ENCODE measurements at places on chromosomes 2 and 18. TPM values are rescaled to one million over a fixed set of nuclear protein-coding genes. Genes with fewer than 3 reads are reported as not detected.

DNA sequence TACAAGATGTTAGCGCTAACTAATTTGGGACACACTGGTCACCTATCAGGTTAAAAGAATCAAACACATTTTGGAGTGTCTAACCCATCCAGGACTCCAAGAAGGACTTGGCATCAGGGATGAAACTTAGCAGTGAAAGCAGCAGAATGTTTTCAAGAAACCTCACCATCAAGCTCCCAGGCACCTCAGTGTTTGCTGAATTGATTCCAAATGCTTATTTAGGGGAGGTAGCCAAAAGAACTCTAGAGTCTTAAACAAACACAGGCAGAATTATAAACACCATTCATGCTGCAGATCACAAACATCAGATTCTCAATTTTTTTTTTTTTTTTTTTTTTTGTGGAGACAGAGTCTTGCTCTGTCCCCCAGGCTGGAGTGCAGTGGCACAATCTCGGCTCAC is 122.8 kb upstream of the UXS1 start:
- H3K27me3 ChIP-seq: no peaks in the 10 kb centered on the region
- no peak for DNase-seq
- H3K36me3 ChIP-seq: no peaks in the 10 kb centered on the region
- H3K4me1 ChIP-seq: no peaks in the 10 kb centered on the region

DNA sequence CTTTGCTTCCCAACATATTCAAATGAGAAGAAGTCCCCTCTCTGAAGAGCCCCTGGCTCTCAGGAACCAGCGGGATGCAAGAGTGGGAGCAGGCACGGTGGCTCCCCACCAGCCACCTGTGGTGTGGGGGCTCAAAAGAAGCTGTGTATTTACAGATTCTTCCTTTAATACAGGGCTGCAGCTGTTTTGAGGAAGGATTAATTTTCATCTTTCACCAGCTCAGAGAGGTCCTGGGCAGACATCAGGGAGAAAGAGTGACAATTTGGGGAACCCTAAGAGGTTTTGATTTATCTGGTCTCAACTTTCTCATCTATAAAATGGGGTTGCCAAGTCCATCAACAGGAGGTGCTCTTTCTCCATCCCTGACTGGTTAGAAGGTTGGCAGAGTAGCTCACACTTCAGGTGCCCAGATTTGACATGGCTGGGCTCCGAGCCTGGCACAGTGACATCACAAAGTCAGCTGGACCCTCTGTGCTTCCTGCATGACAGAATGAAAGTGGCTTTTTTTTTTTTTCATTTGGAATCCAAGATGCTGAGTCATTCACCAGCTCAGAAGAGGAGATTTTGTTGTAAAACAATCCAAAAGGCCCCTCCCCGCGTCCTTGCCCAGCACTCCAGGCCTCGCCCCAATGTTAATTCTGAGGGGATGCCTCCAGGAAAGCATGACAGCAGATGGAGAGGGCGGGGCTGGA is 15.5 kb upstream of the SIX2 start:
- 0 out of 2 replicates have a peak overlapping the region, but pooled peaks have one; percentile 15 for H3K4me3 ChIP-seq
- DNase-seq: peak; percentile 59
- no peaks in the 10 kb centered on the region for H3K36me3 ChIP-seq
- H3K27ac ChIP-seq: 0 out of 2 replicates have a peak overlapping the region, but pooled peaks have one; percentile 25

DNA sequence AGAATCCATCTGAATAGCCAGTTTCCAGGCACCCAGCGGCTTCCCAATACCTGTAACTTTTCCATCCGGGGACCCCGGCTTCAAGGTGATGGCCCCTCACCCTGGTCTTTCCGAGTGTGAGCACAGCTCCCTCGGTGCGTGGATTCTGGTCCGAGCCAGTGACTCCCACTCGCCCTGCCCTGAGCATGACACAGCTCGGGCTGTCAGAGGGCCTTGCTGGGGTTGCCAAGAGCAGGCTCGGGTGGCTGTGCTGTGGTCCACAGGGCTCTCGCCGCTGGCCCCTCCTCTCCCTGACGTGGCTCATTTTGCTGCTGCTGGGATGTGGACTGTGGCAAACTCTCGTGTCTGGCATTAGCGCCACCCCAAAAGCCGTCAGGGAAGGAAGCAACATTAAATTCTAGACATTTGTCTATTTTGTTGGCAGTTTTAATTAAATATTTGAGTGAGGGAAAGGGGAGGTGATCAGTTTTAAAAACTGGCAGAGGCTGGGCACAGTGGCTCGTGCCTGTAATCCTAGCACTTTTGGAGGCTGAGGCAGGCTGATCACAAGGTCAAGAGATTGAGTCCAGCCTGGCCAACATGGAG is 5.6 kb upstream of the ESPNL start:
- no peak overlapping the region for H3K4me3 ChIP-seq
- no peak overlapping the region for H3K27ac ChIP-seq
- DNase-seq: no peak
- H3K27me3 ChIP-seq: no peaks in the 10 kb centered on the region
- no peaks in the 10 kb centered on the region for H3K4me1 ChIP-seq

Gene MCEE
- 15.5 TPM for total RNA-seq

Gene TIGD1
- 3.8 TPM for total RNA-seq

Gene CD302
- 1.6 TPM for total RNA-seq

Gene HPCAL1
- total RNA-seq: 37.2 TPM
